ENCODE measurements at places on chromosomes 1 and 21.

DNA sequence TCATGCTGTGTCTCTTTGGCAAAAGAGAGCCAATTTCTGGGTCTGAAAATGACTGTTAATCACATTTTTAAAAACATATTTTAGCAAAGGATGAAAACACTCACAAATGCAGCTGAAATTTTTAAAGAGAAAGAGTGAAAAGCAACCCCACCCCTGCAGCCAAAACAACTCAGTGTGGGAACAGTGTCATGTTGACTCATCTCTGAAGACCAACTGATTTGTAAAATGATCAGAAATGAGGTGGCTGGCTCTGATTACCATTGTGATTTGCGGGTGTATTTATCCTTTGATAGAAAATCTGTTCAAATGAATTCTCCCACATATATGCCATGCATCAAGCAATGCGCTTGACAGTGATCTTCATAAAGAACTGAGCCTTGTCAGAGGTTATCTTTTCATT is 287.0 kb upstream of the ESRRG start:
- DNase-seq: no peak

DNA sequence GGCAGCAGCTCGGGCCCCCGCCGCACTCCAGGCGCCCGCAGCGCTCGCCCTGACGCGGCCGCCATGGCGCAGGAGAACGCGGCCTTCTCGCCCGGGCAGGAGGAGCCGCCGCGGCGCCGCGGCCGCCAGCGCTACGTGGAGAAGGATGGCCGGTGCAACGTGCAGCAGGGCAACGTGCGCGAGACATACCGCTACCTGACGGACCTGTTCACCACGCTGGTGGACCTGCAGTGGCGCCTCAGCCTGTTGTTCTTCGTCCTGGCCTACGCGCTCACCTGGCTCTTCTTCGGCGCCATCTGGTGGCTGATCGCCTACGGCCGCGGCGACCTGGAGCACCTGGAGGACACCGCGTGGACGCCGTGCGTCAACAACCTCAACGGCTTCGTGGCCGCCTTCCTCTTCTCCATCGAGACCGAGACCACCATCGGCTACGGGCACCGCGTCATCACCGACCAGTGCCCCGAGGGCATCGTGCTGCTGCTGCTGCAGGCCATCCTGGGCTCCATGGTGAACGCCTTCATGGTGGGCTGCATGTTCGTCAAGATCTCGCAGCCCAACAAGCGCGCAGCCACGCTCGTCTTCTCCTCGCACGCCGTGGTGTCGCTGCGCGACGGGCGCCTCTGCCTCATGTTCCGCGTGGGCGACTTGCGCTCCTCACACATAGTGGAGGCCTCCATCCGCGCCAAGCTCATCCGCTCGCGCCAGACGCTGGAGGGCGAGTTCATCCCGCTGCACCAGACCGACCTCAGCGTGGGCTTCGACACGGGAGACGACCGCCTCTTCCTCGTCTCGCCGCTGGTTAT is 2.8 kb downstream of the KCNJ9 start:
- peak; percentile 49 for DNase-seq

DNA sequence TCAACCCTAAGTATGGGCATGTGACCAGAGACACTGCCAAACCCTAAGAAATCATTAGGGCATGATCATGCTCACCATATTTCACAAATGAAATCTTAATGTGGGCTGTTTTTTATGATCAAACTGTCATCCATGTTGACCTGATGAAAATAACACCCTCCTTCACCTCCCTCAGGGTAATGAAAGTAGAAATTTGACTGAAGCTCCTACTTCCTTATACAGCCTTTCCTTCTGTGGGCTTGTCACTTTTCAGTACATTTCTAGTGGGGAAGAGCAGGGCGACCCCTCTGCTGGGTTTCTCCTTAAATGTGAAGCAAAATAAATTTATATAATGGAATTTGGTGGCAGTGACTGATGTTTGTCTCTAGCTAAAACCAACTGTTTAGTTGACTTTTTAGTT is 25.9 kb downstream of the IVNS1ABP start:
- DNase-seq: no peak

- DNase-seq: no peak
These were observed 105.9 kb upstream of the POU3F1 start for GRCh38 chr1:38152351-38153065.

- no peak for DNase-seq
These were observed 18.8 kb upstream of the SCCPDH start for GRCh38 chr1:246705368-246705767.

DNA sequence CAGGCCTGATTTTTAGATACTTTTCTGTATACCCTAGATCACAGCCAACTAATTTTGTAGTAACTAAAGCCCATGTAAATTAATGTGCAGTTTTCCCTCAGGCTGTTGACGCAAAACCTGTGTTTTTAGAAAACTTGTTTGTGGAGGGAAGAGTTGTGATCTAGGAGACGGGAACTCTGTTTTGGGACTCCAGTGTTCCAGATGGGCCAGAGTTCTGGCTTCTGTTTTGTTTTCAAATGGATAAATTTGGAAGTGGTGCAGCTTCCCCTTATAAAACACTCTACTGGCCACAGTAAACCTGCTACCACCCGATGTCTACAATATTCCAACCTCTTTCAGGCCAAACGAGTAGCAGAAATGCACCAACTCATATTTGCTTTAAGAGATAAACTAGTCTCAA is 13.6 kb upstream of the GPR88 start:
- DNase-seq: no peak

- DNase-seq: no peak
These were observed 837 bp upstream of the USP21 start for GRCh38 chr1:161158316-161159010.

DNA sequence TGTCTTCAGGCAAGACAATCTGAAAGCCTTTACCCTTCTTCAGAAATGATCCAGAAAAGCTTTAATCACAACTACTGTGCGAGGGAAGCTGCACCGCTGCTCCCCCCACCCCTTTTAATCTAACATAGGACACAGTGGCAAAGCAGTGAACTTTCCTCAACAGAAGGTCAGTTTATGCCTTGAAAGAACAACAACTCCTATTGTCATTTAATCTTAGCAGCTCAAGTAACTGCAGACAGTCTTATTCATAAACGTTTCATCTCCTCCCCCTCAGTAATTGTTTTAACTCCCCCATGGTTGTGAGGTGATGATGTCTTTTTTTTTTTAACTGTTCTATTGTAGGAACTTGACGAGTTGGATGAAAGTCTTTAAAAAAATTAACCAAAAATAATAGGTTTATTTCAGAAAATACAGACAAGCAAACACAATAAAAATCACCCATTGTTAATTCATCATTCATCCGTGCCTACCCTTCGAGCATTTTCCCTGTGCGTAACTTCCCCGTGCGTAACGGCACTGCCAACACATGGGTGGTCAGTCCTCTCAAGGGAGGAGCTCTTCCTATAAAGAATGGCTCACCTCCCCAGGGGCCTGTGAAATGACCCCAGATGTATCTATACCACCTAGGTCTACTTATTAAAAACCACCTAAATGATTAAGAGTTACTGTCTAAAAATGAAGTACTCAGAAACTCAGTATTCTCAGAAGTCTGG is 3.3 kb upstream of the ADAR start:
- DNase-seq: no peak

- DNase-seq: peak; percentile 49
These were observed 83.6 kb upstream of the SLC25A33 start for GRCh38 chr1:9455487-9456234.

DNA sequence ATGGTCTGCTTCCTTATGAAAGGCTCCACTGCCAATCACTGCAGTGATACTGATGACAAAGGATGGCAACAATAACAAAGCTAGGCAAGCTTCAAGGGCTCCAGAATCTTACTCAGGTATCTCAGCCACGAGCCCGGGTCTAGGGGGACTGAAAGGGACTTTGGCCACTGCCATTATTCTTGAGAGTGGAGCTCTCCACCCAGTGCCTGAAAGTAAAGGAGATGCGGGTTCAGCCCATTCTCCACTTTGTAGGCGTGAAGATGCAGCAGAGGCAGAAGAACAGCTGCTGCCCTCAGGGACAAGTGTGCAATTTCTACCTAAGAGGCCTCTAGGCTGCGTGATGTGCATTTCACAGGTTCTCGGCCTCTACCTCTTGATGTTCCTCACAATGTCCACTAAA is 31.4 kb upstream of the SLAMF9 start:
- DNase-seq: no peak

DNA sequence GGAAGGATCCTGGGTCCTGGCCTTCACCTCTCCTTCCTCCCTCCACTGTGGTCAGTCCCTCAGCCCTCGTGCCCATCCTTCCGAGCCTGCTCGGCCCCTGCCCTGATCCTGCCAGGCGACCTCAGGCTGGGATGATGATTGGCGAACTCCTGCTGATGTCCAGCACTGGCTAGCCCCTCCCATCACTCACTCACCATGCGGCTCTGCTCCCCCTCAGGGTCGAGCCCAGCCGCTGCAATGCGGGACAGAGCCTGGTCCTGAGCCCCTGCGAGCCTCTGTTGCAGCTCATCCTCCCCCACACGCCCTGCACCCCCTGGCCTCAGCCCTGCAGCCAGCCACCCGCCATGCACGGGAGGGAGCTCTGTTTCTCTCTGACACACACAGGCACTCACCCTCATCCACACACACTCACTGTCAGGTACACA is 100.2 kb downstream of the DMRTB1 start:
- no peak for DNase-seq

- DNase-seq: no peak
These were observed 25.0 kb downstream of the CRYAA start for GRCh38 chr21:43193651-43194302.
